ENCODE measurements at places on chromosomes 1 and 21. TPM values are rescaled to one million over a fixed set of nuclear protein-coding genes. Genes with fewer than 3 reads are reported as not detected.

- no peak for DNase-seq
These were observed 6.7 kb downstream of the ARNT start for GRCh38 chr1:150869683-150870082.

The SPATA21 gene
- polyA plus RNA-seq, result not detected

DNA sequence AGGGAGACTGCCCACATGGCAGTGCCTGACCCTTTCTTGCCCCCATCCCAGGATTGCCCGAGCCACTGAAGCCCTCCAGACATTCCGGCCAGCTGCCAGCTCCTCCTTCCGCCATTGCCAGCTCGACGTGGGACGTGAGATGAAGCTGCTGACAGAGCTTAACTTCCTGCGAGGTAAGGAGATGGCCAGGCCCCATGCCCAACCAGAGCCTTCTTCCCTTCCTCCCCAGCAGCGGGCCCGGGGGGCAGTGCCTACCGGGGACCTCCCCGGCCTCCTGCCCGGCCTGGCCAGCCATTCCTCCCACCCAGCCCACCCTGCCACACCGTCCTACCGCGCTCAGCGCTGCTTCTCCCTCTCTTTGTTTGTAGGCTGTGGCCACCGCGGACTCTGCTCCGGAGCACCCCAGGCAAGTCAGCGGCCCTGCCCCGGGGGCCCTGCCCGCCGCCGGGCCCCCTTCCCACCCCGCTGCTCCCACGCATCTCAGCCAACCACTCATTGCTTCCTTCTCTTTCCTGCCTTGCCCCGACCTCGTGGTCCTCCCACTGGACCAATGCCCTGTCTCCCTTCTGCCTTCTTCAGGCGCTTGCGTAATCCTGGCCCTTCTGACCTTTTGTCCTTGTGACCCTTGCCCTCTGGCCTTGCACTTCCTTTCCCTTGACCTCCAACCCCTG lies 4.9 kb downstream of the TRIM46 start:
- DNase-seq, result no peak

- DNase-seq, result no peak
These were observed 206.4 kb upstream of the LMO4 start for GRCh38 chr1:87122243-87122642.

GRCh38 chr1:28256197-28256827 lies 3.0 kb upstream of the SESN2 start:
- DNase-seq, result no peak

GRCh38 chr1:222995236-222995580 lies 147.8 kb downstream of the TLR5 start:
- DNase-seq, result no peak

- no peak for DNase-seq
These were observed 345.3 kb downstream of the MATN1 start for GRCh38 chr1:30378003-30378596.

The PBX1 gene
- 46.6 TPM for polyA plus RNA-seq

DNA sequence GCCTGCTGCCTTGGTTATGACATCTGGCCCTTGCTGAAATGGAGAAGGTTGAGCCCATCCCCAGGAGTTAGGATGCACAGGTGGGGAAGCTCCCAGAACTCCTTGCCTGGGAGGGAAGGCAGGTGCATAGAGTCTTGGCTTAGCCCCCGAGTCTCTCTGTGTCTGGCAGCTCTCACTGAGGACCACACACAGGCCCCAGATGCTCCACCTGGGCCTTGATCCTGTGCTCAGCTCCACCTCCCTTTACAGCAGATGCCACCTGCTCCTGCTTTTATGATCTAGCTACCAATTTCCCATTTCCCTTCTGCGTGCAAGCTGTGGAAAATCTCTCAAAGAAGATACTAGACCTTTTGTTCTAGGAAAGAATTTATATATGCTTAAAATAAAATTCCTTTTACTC lies 28.8 kb upstream of the KCNJ6 start:
- no peak for DNase-seq

DNA sequence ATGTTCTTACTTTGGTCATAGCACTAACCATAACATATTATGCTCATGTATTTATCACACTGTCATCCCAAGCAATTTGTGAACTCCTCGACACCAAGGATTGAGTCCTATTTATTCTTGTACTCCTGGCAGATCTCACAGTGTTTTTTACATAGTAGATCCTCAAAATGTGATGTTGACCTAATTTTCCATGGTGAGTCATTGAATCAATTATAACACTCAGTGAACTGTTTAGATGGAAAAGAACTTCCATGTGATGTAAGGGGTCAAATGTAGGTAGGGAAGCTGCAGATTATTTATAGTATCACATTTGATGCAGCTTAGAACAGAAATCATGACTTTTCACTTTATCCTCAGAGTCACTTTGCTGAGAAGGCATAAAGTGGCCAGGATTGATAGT lies 281.9 kb upstream of the ADAMTS5 start:
- peak; percentile 3 for DNase-seq

DNA sequence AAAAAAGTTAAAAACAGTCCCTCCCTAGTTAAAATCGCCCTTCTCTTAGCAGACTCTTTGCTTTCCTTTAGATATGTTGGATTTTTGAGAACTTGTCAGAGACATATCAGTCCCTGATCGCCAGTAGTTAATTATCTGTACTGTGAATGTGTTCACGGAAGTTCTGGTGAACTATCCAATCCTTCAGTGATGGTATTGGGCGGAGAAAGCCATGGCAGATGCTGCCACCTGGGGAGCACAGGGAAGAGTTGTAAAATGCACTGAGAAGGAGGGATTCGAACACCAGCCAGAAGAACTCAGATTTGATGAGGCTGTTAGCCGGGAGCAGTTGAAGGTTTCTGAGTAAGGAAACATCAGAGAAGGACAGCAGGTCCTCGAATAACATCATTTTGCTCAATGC lies 17.5 kb upstream of the KIF14 start:
- DNase-seq, result no peak

DNA sequence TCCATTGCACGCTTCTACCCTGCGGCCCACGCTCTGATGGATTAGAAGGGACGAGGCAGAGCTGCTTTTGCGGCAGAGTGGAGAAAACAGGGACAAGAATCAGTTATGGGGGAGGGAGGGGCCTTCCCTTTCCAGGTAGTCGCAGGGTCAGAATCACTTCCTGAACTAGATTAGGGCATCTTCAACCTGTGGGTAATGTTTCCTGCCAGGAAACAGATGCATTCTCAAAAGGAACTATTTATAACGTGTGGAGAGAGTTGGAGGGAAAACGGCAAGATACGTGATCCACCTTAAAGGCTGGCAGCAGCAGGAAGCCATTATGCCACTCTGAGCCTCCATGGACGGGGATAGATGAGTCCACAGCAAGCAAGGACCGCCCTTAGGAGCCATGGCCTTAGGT lies 59.9 kb upstream of the CNTN2 start:
- no peak for DNase-seq

- DNase-seq, result no peak
These were observed 8.3 kb downstream of the FRRS1 start for GRCh38 chr1:99758073-99758511.

- no peak for DNase-seq
These were observed 21.5 kb downstream of the GON4L start for GRCh38 chr1:155835548-155835947.

- DNase-seq, result no peak
These were observed 192.1 kb downstream of the DUSP10 start for GRCh38 chr1:221549815-221550214.

The ZNF683 gene
- polyA plus RNA-seq, result not detected

The HCN3 gene
- 1.7 TPM for polyA plus RNA-seq

- DNase-seq, result no peak
These were observed 171.6 kb downstream of the TRIM33 start for GRCh38 chr1:114339379-114339778.

DNA sequence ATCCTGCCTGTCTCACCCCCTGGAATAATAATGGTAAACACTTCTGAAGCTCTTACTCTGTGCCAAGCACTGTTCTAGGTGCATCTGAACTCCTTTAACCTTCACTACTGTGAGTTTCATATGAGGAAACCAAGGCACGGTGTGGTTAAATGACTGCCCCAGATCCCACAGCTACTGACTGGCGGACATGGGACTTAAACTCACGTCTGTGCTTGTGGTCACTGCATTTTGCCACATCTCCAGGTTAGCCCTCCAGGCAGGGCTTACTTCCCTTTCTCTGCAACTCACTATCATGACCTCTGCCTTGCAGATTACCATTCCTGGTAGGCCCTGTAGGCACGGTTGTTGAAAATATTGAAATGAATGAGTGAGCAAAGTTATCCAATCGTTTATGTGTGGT lies 83.4 kb downstream of the ADSS2 start:
- DNase-seq, result no peak

DNA sequence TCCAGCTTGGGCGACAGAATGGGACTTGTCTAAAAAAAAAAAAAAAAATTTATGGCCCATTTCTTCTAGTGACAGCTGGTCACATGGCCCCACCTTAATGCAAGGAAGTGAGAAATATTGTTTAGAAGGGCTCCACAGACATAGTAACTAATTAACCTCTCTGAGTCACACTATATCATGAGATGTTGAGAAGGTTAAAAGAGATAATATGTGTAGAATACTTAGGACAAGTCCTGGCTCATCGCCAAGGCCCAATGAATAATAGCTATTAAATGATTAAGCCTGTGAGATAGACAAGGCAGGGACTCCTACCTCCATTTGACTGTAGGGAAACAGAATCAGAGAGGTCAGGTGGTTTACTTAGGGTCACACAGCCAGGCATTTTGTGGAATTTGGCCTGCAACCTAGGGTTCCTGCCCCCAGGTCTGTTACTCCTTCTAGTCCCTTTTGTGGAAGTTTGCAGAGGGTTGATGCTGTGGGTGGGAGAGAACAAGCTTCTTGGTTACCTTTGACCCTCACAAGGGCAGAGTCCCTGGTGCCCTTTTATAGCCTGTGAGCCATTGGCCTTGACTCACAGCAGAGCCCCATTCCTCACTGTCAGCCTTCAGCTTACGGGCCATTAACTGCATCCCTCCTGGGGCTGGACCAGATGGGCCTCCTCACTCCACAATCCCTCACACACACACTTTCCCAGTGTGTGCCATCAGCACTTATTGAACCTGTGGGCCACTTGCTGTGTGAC lies 48.5 kb downstream of the OPRD1 start:
- DNase-seq, result no peak

DNA sequence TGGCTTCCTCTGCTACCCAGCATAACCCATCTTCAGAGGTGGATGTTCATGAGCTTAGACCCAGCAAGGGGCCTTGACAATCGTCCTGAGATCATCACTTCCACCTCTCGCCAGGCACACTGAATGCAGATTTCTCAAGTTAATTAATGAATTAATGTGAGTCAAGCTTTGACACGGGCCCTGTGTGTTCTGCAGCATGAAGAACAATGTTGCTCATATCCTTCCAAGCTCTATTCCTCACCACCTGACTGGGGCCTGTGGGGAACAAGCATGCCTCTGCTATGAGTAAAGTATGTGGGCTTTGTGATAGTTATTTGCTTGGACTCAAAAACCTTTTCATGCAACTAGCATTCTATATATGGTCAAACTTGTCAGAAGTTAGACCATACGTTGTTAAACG lies 122.0 kb downstream of the SEC16B start:
- peak; percentile 74 for DNase-seq

DNA sequence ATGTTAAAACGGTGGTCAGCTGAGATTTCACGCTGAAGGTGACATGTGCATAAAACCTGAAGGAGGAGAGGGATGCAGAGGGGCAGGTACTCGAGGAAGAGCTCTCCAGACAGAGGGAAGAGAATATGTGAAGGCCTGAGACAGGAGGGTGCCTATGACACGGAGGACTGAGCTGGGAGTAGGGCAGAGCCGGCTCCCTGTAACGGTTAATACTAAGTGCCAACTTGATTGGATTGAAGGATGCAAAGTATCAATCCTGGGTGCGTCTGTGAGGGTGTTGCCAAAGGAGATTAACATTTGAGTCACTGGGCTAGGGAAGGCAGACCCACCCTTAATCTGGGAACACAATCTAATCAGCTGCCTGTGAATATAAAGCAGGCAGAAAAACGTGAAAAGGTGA lies 136.2 kb upstream of the SYT6 start:
- no peak for DNase-seq

The NKAIN1 gene
- 0.09 TPM for polyA plus RNA-seq

DNA sequence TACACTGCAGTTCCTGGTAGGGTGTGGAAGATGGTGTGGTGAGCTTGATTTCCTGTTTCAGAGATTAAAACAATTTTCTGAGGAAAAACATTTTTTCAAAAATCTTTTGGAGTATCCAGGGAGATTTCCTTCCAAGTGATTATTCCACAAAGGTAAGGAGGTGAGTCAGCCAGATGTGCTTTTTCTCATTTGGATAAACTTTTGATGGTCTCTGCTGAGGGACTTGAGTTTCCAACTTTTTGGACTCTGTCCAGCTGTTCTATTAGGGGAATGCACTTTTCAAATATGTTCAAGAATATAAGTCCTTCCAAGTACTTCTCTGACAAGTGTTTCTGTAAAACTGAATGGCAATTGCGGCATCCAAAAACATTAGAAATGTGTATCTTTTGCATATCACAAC lies 628.8 kb upstream of the ADAMTS5 start:
- DNase-seq, result no peak

The HUNK gene
- polyA plus RNA-seq, result 0.48 TPM

The FMO4 gene
- polyA plus RNA-seq, result 1.2 TPM

- no peak for DNase-seq
These were observed 137.2 kb downstream of the OMA1 start for GRCh38 chr1:58409336-58409735.

- DNase-seq, result no peak
These were observed 21.4 kb downstream of the JAK1 start for GRCh38 chr1:64944913-64945312.

DNA sequence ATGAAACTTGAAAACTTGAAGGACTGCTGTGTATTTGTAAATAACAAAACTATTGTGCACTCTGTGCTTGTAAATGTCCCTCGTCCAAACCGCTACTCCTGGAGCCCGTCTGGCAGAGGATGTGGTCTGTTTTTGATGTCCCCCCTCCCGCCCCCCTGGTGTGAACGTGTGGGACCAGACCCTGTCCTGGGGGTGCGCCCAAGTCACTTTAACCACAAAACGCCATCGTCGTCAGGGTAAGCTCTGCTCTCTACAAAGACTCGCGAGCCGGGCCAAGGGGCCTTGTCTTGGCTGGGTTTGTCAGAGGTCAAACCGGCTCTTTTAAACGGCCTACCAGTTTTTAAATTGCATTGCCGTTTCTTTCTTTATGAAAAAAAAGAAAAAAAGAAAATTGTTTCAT lies 87.4 kb upstream of the TMEM51 start:
- DNase-seq, result no peak

DNA sequence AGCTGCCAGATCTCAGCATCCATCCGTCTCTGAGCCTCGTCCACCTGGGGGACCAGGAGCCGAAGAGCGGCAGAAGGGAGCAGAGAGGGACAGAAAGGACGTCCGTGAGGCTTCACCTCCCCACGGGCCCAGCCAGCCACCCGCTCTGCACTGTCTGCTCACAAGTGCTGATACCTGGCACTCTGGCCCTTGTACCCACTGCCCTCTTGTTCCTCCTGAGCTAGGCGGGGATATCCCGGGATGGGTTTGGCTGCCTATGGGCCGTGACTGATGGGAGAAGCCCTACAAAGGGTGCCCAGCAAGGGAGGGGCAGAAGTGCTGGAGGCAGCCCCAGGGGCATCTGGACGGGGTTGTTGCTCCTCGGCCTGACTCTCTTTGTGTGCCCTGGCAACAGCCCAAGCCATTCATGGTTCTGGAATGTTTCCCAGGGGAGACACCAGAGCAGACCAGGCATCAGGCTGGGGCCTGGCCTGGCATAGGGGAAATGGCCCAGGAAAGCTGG lies 57.6 kb downstream of the LDLRAD2 start:
- peak; percentile 50 for DNase-seq

- DNase-seq, result no peak
These were observed 17.2 kb upstream of the GFI1 start for GRCh38 chr1:92503926-92504285.

The ELAPOR1 gene
- 0.88 TPM for polyA plus RNA-seq
